ENCODE measurements at places on chromosomes 6 and 20.
A peak's percentile ranks its signal among the peaks of the same experiment; 100 is the strongest.

GRCh38 chr6:134173366-134173725 lies 120.9 kb upstream of the SLC2A12 start:
- DNase-seq = no peak

DNA sequence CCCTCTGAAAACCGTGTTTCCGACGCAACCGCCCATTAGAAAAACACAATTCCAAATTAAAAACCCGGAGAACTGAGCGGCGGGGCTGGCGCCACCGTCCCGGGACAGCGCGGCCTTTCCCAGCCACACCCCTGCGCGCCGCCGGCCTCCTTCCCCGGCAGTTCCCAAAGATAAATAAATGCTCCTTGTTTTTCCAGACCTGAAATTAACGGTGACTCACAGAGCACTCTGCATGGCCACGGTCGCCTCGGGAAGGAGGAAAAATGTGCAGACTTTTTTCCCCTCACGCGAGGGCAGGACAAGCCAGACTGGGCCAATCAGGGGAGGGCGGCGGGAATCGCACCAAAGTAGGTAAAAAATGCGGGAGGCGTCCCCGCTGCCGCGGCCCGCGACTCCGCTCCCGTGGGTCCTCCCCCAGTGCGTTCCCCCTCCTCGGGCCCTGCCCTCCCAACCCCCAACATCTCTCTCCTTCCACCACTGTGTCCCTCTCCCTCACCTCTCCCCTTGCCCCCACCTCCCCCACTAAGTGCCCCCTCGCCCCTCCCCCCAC lies 828 bp upstream of the DSTN start:
- DNase-seq = peak; percentile 87

GRCh38 chr6:23180504-23181293 lies 611.3 kb downstream of the HDGFL1 start:
- no peak for DNase-seq

GRCh38 chr6:48197941-48198340 lies 86.9 kb upstream of the PTCHD4 start:
- no peak for DNase-seq

DNA sequence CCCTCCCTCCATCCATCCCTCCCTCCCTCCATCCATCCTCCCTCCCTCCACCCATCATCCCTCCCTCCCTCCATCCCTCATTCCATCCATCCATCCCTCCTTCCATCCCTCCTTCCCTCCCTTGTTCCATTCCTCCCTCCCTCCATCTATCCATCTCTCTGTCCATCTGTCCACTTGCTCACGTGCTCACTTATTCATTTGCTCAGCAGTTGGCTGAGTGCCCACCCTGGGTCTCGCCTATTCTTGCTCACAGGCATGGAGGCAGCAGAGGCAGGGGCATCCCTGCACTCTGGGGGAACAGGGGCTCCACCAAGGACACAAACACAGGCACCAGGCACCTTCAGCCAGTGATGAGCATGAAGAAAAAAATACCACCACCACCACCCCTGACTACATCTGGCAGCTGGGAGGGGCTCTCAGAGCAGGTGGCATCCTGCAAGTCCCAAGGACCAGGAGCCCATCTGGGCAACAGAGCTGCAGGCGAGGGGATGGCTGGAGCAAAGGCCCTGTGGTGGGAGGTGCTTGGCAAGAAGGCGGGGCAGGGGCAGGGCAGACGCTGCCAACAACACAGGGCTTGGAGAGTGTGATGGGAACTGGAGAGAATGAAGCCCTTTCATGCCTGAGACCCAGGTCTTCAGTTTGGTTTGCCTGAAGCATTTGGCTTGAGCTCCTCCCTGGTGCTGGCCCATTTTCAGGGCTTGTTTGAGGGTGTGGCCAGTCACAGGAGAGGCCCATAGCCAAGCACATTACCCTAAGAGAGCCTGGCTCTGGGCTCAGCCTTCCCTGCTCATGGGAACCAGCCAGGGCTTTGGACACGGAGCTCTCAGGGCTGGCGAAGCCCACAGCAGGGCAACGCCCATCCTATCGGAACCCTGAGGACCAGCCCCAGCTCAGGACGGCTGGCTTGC lies 40.2 kb upstream of the MRGBP start:
- no peak for DNase-seq

DNA sequence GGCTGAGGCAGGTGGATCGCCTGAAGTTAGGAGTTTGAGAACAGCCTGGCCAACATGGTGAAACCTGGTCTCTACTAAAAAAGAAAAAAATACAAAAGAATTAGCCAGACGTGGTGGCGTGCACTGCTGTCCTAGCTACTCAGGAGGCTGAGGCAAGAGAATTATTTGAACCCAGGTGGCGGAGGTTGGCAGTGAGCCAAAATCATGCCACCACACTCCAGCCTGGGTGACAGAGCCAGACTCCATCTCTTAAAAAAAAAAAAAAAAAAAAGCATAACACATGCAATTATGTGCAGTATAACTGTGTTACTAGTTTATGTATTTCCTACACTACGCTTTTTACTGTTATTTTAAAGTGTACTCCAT lies 31.9 kb upstream of the FAM135A start:
- DNase-seq = no peak

- peak; percentile 87 for DNase-seq
Measured at GRCh38 chr6:134822920-134823709, 126.8 kb downstream of the ALDH8A1 start.

GRCh38 chr20:8073024-8073832 lies 53.7 kb upstream of the TMX4 start:
- peak; percentile 67 for DNase-seq

DNA sequence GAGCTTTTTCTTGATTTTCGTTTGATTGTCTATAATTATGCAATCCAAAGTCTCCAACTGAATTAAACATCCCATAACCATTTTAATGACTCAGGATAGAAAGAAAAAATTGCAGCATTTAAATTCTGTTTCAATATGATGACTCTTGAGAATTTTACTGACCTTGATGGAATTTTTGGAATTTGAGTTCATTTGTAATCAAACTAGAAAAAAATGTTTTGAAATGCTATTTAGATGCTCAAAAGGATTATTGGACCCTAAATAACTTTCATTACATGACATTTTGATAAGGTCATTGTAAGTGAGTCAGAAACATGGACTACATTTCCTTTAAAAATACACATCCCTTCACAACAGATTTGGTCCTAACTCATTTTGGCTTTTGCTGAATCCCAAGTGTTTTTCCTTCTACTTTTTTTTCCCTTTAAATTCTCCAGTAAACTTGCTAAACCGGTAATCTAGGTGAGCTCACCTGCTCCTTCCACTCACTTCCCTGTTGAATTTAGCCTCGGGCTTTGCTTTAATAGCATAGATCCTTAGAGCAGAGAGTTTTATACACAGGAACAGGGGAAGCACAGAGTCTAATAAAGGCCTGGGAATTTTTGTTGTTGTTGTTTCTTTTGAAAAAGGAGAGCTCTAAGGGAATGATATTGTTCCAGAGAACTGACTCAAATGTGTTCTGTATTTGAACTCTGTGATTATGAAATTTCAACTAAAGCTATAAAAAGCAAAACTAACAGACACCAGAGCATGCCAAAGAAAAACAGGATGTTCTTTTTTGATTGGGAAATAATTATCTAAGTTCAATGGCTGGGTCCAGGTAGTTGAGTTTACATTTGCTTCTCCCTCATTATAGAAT lies 1088.2 kb upstream of the CITED2 start:
- no peak for DNase-seq

GRCh38 chr6:39086294-39086693 lies 28.7 kb downstream of the SAYSD1 start:
- no peak for DNase-seq

DNA sequence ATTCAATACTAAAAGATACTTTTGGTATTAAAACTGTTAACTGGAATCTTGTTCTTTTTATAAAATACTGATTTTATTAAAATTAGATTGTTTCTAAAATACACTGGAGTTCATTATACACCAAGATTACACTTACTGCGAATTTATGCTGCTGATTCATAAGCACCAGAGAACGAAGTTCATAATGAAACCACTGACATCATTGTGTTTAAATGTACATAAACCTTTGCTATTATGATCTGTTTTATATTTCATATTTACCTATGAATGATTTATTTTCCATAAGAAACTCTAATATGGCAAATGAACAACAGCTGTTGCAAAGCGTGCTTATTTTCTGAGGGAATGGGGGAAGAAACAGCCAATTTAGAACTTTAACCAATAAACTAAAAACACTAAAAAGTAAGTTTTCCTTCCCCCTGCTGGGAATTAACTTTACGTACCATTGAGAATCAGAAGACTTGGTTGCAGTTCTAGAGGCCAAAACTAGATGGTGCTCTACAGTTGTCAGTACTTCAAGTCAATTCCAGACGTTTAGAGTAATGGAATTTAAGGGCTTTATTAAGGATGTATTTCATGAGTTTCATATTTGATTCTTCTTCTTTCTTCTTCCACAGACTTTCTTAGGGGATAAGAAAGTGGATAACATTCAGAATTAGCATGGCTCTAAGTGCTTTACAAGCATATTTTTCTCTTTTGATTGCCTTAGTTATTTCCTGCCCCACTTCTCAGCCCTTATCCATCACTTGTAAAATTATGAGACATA lies 30.8 kb upstream of the COL19A1 start:
- peak; percentile 54 for DNase-seq

GRCh38 chr20:45347936-45348778 lies at the start of gene SDC4:
Gene SDC4, minus strand, starts transcription at chr20:45348424. Its CDS starts 40 bp downstream, at chr20:45348384.
- DNase-seq = peak; percentile 81

DNA sequence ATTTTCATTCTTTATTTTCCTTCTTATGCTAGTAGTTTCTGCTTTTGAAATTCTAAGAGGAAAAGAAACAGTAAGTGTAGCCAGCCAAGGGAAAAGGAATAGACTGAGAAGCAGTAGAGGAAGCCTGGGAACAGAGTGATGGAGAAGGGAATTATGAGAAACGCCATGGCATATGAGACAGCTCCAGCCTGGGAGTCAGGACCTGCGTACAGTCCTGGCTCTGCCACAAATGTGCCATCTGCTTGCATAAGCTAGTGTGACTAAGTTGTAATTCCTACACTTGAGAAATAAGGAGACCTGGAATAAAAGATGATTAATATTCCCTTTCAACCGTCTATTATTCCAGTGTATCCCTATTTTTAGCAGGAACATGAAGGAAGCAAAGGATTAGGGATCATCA lies 47.5 kb downstream of the OSTM1 start:
- DNase-seq = no peak

DNA sequence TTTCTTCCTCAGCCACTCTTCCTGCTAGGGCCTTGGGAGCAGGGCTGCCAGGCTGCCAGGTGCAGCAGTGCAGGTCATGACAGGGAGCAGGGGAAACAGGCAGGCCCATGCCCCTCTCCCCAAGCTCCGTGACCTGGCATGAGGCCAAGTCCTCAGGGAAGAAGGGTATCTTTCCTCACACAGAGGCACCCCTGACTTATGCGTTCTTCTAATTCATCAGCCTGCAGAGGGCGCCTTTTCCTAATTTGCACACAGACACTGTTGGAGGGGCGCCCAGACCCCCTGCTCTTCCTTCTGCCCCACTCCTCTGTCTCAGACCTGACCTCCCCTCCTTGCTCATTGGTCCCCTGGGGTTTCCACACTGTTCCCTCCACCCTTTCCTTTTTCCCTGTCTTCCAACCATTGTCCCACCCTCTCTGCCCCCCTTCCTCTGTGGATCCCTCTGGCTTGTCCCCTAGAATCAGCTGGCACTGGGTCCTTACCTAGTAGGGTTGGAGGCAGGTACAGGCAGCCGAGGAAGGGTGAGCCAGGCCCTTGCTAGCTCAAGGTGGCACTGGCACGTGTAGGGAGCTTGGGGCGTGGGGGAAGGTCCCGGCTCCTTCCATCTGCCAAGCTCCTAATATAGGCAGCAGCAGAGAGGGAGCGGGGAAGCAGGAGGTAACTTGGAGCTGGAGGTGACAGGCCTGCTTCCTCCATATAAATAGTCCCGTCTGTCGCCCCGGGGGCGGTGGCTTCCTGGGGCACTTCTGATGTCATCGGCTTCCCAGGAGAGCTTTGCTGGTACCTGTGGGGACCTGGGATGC lies 154.9 kb upstream of the MLN start:
- DNase-seq = peak; percentile 86

- DNase-seq = peak; percentile 45
Measured at GRCh38 chr20:25245461-25245860, 2.4 kb upstream of the PYGB start.

GRCh38 chr6:73258721-73259120 lies 4.3 kb downstream of the KHDC1 start:
- DNase-seq = peak; percentile 63

DNA sequence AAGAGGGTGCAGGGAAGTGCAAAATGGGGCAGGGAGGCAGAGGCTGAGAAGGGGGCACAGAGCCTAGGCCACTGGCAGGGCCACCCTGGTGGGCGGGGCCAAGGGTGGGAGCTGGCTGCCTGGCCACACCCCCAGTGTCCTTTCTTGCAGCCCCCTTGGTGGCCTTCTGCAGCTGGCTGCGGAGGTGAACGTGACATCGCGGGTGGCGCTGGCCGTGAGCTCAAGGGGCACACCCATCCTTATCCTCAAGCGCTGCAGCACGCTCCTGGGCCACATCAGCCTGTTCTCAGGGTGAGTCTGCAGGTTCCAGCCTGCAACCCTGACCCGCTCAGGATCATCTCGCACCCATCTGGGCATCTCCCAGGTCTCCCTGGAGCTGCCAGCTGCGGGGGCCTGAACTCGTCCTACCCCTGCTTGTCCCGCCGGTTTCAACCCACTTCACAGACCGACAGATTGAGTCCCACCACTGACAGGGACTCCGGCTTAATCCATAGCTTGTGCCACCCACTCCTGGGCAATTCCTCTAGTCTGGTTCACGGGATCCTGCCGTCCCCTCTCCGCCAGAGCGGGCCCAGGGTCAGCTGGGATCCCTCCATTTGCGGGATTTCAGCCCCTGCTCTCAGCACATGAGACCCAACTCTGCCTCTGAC lies 6.2 kb downstream of the BPIFB3 start:
- no peak for DNase-seq

- DNase-seq = no peak
Measured at GRCh38 chr6:143135325-143135724, 74.6 kb downstream of the AIG1 start.

- DNase-seq = peak; percentile 55
Measured at GRCh38 chr6:62614442-62614841, 328.4 kb upstream of the KHDRBS2 start.

GRCh38 chr6:112332274-112332673 lies 14.9 kb upstream of the RFPL4B start:
- no peak for DNase-seq

GRCh38 chr6:40933864-40934263 lies 105.2 kb downstream of the UNC5CL start:
- DNase-seq = no peak

DNA sequence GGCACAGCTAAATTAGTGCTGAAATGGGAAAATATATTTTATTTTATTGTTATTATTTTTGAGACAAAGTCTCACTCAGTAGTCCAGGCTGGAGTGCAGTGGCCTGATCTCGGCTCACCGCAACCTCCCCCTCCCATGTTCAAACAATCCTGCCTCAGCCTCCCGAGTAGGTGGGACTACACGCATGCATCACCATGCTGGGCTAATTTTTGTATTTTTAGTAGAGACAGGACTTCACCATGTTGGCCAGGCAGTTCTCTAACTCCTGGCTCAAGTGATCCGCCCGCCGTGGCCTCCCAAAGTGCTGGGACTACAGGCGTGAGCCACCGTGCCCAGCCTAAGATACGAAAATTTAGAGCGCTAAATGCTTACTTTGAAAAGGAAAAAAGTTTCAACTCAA lies 4.8 kb downstream of the RAB23 start:
- DNase-seq = no peak

- DNase-seq = no peak
Measured at GRCh38 chr6:47165918-47166317, 123.8 kb upstream of the ADGRF1 start.

All from endodermal cell (in vitro differentiated cells).